Putamen (tissue), 1 donor: ENCODE measurements at places on chromosomes 12 and 14.

- peak; percentile 76 for DNase-seq
Measured at GRCh38 chr12:124422570-124423523, 128.0 kb downstream of the RFLNA start.

- DNase-seq = no peak
Measured at GRCh38 chr14:38203929-38204718, 3.6 kb upstream of the SSTR1 start.

DNA sequence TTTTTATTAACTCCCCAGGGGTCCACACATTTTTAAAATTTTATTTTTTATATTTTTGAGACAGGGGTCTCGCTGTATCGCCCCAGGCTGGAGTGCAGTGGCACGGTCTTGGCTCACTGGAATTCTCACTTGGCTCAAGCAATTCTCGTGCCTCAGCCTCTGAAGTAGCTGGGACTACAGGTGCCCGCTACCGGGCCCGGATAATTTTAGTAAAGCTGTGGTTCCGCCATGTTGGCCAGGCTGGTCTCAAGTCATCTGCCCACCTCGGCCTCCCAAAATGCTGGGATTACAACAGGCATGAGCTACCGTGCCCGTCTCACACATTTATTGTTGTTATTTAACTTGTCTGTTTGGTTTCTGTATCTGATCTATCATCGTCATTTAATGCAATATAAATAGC is 307.4 kb downstream of the TMTC2 start:
- no peak for DNase-seq

GRCh38 chr12:1553987-1554982 is 40.1 kb downstream of the FBXL14 start:
- DNase-seq = no peak

DNA sequence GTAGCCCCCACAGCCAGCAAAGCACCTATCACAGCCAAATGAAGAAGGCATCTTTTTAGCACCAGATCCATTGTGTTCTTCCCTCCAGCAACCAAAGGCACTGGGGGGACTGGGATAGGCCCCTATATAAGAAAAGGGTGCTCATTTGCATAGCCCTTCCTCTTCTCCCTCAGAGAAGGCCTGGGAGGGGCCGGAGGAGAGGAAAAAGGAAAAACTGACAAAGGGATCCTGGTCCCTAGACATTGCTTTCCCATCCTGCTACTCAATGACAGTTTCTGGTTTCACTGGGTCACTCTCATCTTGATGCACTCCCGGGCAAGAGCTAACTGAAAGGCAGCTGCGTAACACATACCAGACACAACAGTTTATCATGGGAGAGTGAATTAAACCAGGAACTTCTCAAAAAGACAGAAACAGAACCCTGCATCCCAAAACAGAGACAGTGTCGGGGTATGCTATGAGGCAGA is at the start of gene PMEL:
PMEL (minus strand) TSS at position 102 of the 467 bp plus-strand sequence; CDS start at position 71, 31 bp downstream.
- no peak for DNase-seq

GRCh38 chr14:66085665-66086064 is 400.5 kb upstream of the CCDC196 start:
- DNase-seq = no peak

- no peak for DNase-seq
Measured at GRCh38 chr12:102990419-102990818, 32.9 kb downstream of the ASCL1 start.

GRCh38 chr14:91817566-91818325 is 49.6 kb downstream of the TC2N start:
- no peak for DNase-seq
